ENCODE measurements at places on chromosomes 5 and 9. TPM values are rescaled to one million over a fixed set of nuclear protein-coding genes. Genes with fewer than 3 reads are reported as not detected.

GRCh38 chr5:159337016-159337955, 7.0 kb upstream of the IL12B start:
- peaks cover 51% of the 10 kb centered on the region for H3K4me1 ChIP-seq
- peaks cover 5% of the 10 kb centered on the region for H3K27me3 ChIP-seq
- peak overlapping the region; percentile 38 for H3K4me3 ChIP-seq
- DNase-seq: no peak
- peaks cover 10% of the 10 kb centered on the region for H3K36me3 ChIP-seq
- peak overlapping the region; percentile 90 for H3K27ac ChIP-seq

DNA sequence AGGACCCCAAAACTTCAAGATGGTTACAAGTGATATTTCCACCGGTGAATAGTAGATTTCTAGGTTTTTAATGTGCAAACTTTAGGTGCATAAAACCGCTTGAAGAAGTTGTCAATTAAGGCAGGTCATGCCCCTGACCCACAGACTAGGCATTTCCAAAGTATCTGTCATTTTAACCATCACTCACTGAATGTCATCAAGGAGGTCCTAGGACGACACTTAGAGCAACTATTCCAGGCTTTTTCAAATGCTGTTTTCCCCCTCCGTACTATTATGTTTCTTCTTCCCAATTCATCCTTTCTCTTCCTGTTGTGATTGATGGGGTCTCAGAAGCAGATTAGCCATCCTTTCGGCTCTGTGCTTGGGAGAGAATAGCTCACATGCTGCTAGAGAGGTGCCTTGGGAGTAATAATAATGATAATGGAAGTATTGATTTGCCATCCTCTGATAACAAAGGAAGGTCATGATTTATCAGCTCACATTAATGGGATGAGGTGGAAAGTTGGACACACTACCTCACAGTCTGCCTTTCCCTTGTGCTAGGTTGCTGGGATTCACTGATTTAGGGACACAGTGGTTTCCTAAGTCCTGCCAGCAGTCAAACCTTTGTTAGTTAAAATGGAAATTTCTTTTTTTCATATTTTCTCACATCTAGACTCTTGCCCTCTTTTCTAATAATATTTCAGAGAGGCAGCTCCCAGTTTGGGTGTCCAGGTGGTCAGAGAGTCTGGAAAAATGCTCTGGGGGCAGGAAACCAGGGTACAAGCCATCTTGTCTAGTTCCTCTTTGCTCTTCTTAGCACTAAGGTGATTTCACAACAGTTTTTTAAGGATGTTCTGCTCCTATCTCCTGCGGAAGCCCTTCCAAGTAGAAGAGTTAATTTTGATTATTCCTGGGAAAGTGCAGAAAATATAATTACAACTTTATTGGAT, 67.0 kb downstream of the PTTG1 start:
- H3K4me3 ChIP-seq: no peak overlapping the region
- H3K4me1 ChIP-seq: peaks cover 2% of the 10 kb centered on the region
- H3K36me3 ChIP-seq: peaks cover 8% of the 10 kb centered on the region
- H3K27ac ChIP-seq: no peak overlapping the region
- DNase-seq: no peak

DNA sequence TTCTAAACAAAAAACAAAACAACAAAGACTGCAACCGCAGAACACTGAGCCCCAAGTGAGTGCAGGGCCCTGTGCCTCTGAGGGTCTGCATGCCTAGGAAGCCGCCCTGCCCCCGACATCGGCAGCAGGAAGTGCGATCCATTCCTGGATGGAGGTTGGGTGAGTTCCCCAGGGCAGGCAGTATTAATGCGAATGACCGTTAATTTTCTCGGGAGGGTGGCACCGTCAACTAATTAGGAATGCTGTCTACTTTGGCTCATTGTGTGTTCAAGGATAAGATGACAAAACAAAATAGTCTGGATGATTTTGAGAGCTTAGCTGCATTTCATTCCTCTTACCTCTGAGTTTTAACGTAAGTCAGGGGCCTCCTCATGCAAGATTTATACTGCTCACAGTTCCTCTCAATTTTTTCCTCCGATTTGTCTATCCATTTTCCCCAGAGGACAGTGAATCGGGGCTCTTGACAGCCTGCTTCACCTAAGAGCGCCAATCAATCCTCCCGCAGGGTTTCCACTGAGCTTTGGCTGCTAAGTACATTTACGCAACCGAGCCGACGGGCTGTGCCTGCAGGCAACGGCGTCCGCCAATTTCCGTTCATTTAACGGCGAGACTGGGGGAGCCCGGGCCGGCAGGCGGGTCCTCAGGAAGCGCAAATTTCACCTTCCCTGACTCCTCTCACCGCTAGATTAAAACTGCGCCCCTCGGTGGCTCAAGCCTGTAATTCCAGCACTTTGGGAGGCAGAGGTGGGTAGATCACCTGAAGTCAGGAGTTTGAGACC, 2.9 kb upstream of the NXNL2 start:
- peaks cover 64% of the 10 kb centered on the region for H3K27me3 ChIP-seq
- peaks cover 10% of the 10 kb centered on the region for H3K4me1 ChIP-seq
- H3K27ac ChIP-seq: no peak overlapping the region
- H3K4me3 ChIP-seq: no peak overlapping the region

DNA sequence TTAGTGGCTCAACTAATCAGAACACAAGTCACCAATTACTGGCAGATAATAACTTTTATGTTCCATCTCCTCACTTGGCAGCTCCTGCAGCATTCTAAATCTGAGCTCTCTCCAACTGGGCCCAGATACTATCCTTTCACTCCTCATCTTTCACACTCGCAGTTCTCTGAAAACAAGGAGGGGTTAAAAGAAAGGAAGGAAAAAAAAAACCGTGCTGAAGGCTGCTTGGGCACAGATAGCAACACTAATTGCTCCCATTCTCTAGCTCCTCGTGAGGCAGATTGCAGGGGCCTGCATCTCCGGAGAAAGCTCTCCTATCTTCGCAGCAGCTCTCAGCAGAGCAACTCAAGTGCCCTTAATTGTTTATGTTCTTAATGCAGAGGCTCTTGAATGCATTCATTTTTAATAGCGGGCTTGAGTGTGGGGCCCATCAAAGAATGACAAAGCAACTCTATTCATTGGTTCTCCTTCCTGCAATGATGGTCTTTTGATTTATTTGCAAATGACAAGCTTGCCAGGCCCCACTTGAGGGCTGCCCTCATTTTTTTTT, 23.9 kb downstream of the TLE1 start:
- H3K4me3 ChIP-seq: no peak overlapping the region
- DNase-seq: no peak
- no peaks in the 10 kb centered on the region for H3K27me3 ChIP-seq
- H3K36me3 ChIP-seq: no peaks in the 10 kb centered on the region
- H3K4me1 ChIP-seq: no peaks in the 10 kb centered on the region

DNA sequence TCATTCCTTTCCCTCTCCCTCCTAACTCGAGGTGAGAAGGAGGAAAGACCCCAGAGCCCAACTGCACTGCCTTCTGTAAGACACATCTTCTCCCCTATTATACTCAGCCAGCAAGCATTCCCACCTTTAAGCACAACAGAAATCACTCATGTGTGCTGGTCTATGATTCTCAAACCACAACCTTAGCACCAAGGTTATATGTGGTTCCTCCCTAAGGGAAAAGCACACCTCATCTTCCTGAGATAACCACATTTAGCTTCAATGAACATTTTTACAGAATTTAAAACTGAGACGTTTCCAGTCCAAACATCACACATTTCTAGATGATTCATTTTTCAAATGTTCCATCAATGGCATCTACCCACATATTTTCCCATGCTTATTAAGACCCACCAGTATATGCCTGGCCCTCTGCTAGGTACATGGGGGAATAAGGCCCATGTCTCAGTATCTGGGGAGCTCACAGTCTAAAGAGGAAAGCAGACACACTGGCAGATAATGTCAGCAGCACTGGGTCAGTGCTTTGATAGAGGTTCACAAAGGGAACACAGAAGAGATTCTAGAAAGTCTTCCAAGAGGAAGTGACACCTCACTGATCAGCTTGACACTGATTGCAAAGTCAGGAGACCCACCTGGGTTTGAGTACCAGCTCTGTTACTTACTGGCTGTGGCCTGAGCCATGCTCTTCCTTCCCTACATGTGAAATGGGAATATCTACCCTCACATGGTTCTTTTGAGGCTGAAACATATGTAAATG, 245.4 kb downstream of the DENND1A start:
- peaks cover 15% of the 10 kb centered on the region for H3K4me1 ChIP-seq
- no peaks in the 10 kb centered on the region for H3K27me3 ChIP-seq
- H3K27ac ChIP-seq: no peak overlapping the region
- peaks cover 5% of the 10 kb centered on the region for H3K36me3 ChIP-seq

- H3K27ac ChIP-seq: no peak overlapping the region
- H3K4me3 ChIP-seq: no peak overlapping the region
- peaks cover 42% of the 10 kb centered on the region for H3K27me3 ChIP-seq
These were observed 34.8 kb downstream of the TSPAN17 start for GRCh38 chr5:176682016-176682531.

- no peak overlapping the region for H3K27ac ChIP-seq
- H3K27me3 ChIP-seq: no peaks in the 10 kb centered on the region
- H3K36me3 ChIP-seq: peaks cover 33% of the 10 kb centered on the region
- H3K4me3 ChIP-seq: no peak overlapping the region
- no peak for DNase-seq
- peaks cover 29% of the 10 kb centered on the region for H3K4me1 ChIP-seq
These were observed 17.8 kb downstream of the INIP start for GRCh38 chr9:112700085-112700484.

GRCh38 chr9:100856238-100856637, 172.3 kb upstream of the PLPPR1 start:
- H3K27ac ChIP-seq: no peak overlapping the region
- DNase-seq: no peak
- no peak overlapping the region for H3K4me3 ChIP-seq
- H3K27me3 ChIP-seq: no peaks in the 10 kb centered on the region
- no peaks in the 10 kb centered on the region for H3K4me1 ChIP-seq

DNA sequence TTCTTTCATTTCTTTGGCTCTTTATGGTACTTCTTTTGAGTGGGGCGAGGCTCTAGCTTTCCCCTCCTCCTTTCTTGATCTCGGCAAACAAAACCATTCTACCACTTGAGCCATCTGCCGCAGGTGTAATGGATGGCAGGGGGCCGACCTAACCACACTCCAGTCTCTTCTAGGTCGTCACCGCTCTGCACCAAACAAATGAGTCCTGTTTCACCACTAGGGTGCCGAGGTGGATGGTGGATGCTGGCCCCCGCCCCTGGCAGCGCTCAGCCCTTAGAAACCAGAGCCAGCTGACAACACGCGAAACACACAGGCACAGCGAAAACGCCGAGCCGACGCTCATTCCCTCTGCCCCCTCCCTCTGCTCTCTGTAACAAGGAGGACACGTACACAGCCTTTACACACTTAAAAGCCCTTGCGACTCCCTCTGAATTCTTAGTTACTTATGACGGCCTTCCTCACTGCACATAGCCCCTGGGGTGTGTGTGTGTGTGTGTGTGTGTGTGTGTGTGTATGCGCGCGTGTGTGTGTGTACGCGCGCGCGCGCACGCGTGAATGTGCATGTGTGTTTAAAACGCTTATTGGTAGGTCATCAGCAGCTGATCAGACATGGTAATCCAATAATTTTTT, 199.4 kb downstream of the MEF2C start:
- peaks cover 12% of the 10 kb centered on the region for H3K4me1 ChIP-seq
- peaks cover 94% of the 10 kb centered on the region for H3K27me3 ChIP-seq
- H3K27ac ChIP-seq: peak overlapping the region; percentile 19
- H3K36me3 ChIP-seq: peaks cover 1% of the 10 kb centered on the region
- H3K4me3 ChIP-seq: peak overlapping the region; percentile 39
- no peak for DNase-seq

DNA sequence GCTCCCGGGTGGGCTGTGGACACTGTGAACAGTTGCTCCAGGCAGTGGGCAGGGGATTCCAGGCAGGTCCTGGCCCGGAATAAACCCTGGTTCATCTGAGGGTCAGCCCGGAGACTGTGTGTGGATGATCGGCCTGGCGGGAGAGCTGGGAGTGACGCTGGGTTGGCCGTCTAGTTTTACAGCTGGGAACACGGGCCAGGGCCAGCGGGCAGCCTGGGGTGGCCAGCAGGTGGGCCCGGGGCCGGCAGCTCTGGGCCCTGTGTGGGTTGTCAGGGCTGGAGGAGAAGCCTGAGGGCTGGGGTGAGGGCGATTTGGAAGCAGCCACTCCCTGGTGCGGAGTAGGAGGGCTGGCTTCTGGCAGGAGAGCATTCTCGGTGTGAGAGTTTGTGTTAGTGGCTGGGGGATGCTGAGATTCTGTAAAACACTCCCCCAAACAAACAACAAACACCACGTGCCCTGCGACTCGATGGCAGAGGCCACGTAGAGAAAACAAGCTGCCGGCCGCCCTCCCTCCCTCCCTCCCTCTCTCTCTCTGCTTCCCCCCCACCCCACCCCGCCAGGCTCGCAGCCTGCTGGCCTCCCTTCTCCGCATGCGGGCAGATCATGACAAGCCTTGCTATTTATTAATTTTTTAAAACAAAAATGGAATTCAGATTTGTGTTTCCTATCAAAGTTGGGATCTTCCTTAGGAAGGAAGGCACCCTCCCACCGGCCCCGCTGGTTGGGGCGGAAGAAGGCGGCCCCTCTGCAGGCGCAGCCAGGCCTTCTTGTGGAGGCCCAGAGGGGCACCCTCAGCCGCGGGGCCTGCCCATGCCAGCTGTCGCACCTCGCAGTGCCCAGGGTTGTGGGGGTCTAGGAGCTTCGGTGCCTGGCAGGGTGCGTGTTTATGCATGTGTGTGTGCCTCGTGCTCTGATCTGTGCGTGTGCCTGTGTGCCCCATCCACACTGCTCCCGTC, 49.5 kb downstream of the RXRA start:
- no peaks in the 10 kb centered on the region for H3K4me1 ChIP-seq
- no peaks in the 10 kb centered on the region for H3K36me3 ChIP-seq
- no peak overlapping the region for H3K4me3 ChIP-seq

DNA sequence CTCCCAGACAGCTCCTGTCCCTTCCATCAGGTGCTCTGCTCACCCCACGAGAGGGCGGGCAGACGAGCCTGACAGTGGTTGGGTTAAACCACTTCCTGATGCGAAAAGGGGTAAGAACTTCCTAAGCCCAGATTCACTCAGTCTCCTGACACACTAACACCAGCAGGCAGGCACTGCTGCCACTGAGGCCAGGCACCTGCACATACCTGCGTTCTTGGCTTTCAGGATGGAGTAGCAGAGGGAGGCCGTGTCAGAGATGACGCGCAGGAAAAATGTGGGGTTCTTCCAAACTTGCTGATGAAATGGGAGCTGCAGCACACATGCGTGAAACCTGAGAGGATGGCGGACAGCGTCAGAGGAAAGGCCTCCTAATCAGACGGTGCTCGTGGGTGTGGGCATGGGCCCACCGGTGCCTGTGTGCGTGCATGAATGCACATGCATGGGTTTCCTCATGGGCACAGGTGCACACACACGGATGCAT, 29.9 kb downstream of the SLC6A18 start:
- no peaks in the 10 kb centered on the region for H3K36me3 ChIP-seq
- peaks cover 14% of the 10 kb centered on the region for H3K27me3 ChIP-seq
- peak overlapping the region; percentile 70 for H3K27ac ChIP-seq
- peak; percentile 64 for DNase-seq
- peak overlapping the region; percentile 56 for H3K4me3 ChIP-seq
- peaks cover 16% of the 10 kb centered on the region for H3K4me1 ChIP-seq

GRCh38 chr5:61307191-61307590, 24.9 kb upstream of the ZSWIM6 start:
- peaks cover 17% of the 10 kb centered on the region for H3K4me1 ChIP-seq
- no peak overlapping the region for H3K4me3 ChIP-seq
- peaks cover 2% of the 10 kb centered on the region for H3K27me3 ChIP-seq
- no peak for DNase-seq
- peak overlapping the region; percentile 68 for H3K27ac ChIP-seq

Gene CMYA5
- total RNA-seq: 0.22 TPM

Gene C9
- not detected for total RNA-seq

Gene RAD23B
- 86.7 TPM for total RNA-seq

Gene LCN15
- not detected for total RNA-seq
